ENCODE measurements at places on chromosomes 6 and 20. TPM values are rescaled to one million over a fixed set of nuclear protein-coding genes. Genes with fewer than 3 reads are reported as not detected.

The BPIFB1 gene
- not detected for total RNA-seq

The KCNG1 gene
- total RNA-seq = 16.0 TPM

The RNF182 gene
- total RNA-seq = 13.0 TPM

The RIPPLY2 gene
- 1.9 TPM for total RNA-seq

The DEFB132 gene
- total RNA-seq = not detected

The SCRT2 gene
- total RNA-seq = 0.34 TPM

The WFDC10B gene
- 0.54 TPM for total RNA-seq

The PRDM1 gene
- 1.1 TPM for total RNA-seq

DNA sequence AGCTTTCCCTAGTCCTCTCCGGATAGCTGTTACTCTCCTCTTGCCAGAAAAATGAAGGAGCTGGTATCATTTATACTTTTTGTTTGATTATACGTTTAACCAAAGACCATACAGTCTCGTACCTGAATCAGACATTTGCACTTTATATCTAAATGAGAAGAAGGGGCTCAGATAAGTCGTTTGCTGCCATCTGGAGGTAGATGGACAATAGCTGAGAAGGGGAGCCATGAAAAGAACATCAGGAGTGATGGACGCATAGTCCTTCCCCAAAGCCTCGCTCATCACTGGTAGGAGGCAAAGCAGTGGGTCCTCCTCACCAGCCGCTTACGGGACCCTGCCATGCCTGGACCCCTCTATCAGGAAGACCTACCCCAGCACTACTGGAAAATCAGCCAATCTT is 45.4 kb downstream of the RPF2 start:
- H3K27me3 ChIP-seq = no peaks in the 10 kb centered on the region
- no peak for DNase-seq
- H3K27ac ChIP-seq = no peak overlapping the region
- peaks cover under 1% of the 10 kb centered on the region for H3K4me1 ChIP-seq
- peaks cover 4% of the 10 kb centered on the region for H3K36me3 ChIP-seq
- H3K4me3 ChIP-seq = no peak overlapping the region

GRCh38 chr20:24462460-24463010 is 6.9 kb upstream of the SYNDIG1 start:
- no peak for DNase-seq
- H3K27ac ChIP-seq = no peak overlapping the region
- H3K4me1 ChIP-seq = peaks cover 17% of the 10 kb centered on the region
- no peaks in the 10 kb centered on the region for H3K36me3 ChIP-seq

DNA sequence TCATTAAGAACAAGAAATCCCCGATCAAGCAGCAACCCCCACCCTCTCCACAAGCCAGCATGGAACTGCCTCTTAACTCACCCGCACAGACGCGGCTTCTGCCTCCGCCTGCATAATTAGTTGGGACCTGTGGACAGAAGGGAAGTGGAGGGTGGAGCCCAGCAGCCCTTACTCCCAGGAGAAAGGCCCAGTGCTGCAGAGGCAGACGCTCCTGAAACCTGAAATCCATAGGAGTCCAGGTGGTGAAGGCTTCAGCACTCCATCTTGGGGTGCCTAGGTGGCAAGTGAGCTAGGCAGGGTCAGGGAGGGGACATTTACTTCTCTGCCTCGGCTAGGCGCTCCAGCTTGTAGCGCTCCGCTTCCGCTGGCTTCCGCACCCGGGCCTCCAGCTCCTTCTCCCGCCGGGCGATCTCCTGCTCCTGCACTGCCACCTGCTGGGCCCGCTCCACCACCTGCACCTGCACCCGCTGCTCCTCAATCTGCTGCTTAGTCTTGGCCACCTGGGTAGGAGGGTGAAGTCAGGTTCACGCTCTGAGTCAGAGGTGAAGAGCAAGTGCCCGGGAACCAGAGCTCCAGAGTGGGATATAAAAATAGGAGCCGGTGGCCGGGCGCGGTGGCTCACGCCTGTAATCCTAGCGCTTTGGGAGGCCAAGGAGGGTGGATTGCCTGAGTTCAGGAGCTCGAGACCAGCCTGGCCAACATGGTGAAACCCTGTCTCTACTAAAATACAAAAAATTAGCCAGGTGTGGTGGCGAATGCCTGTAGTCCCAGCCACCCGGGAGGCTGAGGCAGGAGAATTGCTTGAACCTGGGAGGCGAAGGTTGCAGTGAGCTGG is 10.7 kb downstream of the TUBB start:
- no peak overlapping the region for H3K4me3 ChIP-seq
- peaks cover 30% of the 10 kb centered on the region for H3K36me3 ChIP-seq
- H3K27ac ChIP-seq = no peak overlapping the region
- no peaks in the 10 kb centered on the region for H3K27me3 ChIP-seq
- no peak for DNase-seq

- H3K36me3 ChIP-seq = no peaks in the 10 kb centered on the region
- H3K27me3 ChIP-seq = no peaks in the 10 kb centered on the region
- H3K27ac ChIP-seq = no peak overlapping the region
- peaks cover 11% of the 10 kb centered on the region for H3K4me1 ChIP-seq
Measured at GRCh38 chr6:89007209-89008000, 44.0 kb upstream of the RNGTT start.

- no peaks in the 10 kb centered on the region for H3K36me3 ChIP-seq
- no peaks in the 10 kb centered on the region for H3K4me1 ChIP-seq
- H3K27me3 ChIP-seq = 0 out of 2 replicates have a peak, but pooled peaks cover 2% of the 10 kb centered on the region
- DNase-seq = no peak
- H3K4me3 ChIP-seq = no peak overlapping the region
Measured at GRCh38 chr6:107729098-107729497, 95.0 kb downstream of the SCML4 start.

GRCh38 chr20:1939270-1939595 is 44.0 kb downstream of the SIRPA start:
- DNase-seq = no peak
- no peak overlapping the region for H3K27ac ChIP-seq
- H3K4me1 ChIP-seq = no peaks in the 10 kb centered on the region
- H3K27me3 ChIP-seq = peaks cover 1% of the 10 kb centered on the region
- no peak overlapping the region for H3K4me3 ChIP-seq
- H3K36me3 ChIP-seq = no peaks in the 10 kb centered on the region

DNA sequence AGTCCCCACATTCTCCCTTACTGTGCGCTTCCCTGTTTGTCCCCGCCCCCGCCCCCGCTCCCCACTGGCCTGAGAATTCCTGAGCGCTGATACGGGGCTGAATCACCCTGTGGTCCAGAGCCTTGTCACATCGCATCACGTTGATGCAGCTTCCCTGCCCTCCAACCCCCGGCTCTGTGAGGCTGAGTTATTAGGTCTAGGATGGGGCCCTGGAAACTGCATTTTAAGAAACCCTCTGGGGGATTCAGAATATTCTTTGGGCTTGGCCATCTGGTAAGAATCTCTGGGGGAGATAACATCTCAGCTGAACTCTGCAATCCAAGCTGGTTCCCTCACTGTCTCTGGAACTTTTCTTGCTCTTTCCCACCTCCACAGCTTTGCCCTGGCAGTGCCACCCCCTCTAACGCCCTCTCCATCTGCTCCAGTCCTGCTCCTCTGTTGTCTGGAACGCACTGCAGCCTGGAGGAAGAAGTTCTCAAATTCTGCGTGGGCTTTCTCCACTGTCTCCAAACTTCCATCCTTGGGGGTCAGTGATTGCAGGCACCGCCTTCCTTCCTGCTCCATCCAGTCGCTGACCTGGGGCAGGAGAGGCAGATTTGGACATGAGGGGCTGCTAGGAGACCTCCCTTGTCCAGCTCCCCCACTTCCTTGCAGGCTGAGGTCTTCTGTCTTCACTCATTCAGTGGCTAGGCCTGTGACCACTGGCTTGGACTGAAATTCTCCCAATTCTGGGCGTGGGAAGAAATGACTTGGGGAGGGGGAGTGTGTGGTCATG is 42.6 kb downstream of the KIAA1755 start:
- no peak overlapping the region for H3K4me3 ChIP-seq
- no peak overlapping the region for H3K27ac ChIP-seq
- no peaks in the 10 kb centered on the region for H3K27me3 ChIP-seq
- DNase-seq = peak; percentile 25

- H3K27ac ChIP-seq = no peak overlapping the region
- no peaks in the 10 kb centered on the region for H3K4me1 ChIP-seq
- no peak for DNase-seq
- no peaks in the 10 kb centered on the region for H3K36me3 ChIP-seq
- no peak overlapping the region for H3K4me3 ChIP-seq
- H3K27me3 ChIP-seq = no peaks in the 10 kb centered on the region
Measured at GRCh38 chr6:21294144-21294543, 299.4 kb upstream of the SOX4 start.

DNA sequence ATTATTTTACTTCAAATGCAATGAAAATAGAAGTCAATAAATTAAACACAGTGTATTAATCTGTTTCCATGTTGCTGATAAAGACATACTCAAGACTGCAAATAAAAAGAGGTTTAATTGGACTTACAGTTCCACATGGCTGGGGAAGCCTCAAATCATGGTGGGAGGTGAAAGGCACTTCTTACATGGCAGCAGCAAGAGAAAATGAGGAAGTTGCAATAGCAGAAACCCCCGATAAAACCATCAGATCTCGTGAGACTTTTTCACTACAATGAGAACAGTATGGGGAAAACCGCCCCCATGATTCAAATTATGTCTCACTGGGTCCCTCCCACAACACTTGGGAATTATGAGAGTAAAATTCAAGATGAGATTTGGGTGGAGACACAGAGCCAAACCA is 82.2 kb downstream of the GPR63 start:
- no peak for DNase-seq
- H3K27ac ChIP-seq = no peak overlapping the region
- H3K4me1 ChIP-seq = no peaks in the 10 kb centered on the region
- no peaks in the 10 kb centered on the region for H3K36me3 ChIP-seq
- no peaks in the 10 kb centered on the region for H3K27me3 ChIP-seq

GRCh38 chr20:25042531-25043498 is 15.1 kb downstream of the ACSS1 start:
- no peaks in the 10 kb centered on the region for H3K27me3 ChIP-seq
- H3K4me1 ChIP-seq = no peaks in the 10 kb centered on the region
- no peak overlapping the region for H3K4me3 ChIP-seq
- no peaks in the 10 kb centered on the region for H3K36me3 ChIP-seq

- no peaks in the 10 kb centered on the region for H3K27me3 ChIP-seq
- peaks cover 3% of the 10 kb centered on the region for H3K4me1 ChIP-seq
- DNase-seq = no peak
- H3K27ac ChIP-seq = no peak overlapping the region
- no peak overlapping the region for H3K4me3 ChIP-seq
Measured at GRCh38 chr6:167788563-167788903, 38.2 kb upstream of the AFDN start.
